ENCODE measurements at places on chromosomes 7 and 10. TPM values are rescaled to one million over a fixed set of nuclear protein-coding genes. Genes with fewer than 3 reads are reported as not detected.

The MYL7 gene
- total RNA-seq = 0.51 TPM

The DPP6 gene
- total RNA-seq = not detected

The WIPF3 gene
- 0.14 TPM for total RNA-seq

The MNX1 gene
- total RNA-seq = not detected
